ENCODE measurements at places on chromosomes 12 and 14.

DNA sequence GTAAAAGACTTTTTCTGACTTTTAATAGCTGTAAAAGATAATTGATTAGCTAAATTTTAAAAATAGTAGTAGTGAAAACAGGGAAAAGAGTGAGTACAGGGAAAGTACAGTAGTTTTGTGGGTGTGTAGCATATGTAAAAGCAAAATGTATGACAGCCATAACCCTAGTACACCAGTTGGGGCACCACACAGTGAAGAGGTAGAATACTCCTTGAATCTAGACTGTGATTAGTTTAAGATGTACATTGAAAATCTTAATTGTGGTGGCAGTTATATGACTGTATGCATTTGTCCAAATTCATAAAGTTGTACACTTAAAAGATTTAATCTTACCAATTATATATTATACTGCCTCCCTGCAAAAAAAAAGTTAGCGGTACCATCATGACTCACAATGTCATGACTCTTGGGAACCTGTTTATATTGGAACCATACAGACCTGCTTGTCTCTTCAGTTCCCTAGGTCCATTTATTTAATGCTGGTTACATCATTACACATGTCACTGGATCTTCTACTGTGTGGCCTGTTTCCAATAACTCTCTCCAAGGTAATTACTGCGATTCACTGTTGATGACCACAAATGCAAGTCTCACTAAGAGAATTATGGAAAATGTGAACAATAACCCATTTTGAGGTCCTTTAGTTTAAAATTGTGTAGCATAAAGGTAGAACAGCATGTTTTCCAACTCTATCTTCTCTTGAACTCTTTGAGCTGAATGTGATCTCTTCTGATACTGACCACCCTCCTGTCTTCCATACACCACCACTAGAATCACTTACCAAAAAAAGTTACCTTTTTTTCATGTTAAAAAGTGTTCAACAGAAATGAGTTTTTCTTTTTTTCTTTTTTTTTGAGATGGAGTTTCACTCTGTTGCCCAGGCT is 264.2 kb upstream of the AMIGO2 start:
- DNase-seq = no peak

GRCh38 chr14:69711065-69711464 is 55.9 kb upstream of the SRSF5 start:
- DNase-seq = no peak

GRCh38 chr12:92312463-92312964 is 166.9 kb upstream of the BTG1 start:
- DNase-seq = no peak

DNA sequence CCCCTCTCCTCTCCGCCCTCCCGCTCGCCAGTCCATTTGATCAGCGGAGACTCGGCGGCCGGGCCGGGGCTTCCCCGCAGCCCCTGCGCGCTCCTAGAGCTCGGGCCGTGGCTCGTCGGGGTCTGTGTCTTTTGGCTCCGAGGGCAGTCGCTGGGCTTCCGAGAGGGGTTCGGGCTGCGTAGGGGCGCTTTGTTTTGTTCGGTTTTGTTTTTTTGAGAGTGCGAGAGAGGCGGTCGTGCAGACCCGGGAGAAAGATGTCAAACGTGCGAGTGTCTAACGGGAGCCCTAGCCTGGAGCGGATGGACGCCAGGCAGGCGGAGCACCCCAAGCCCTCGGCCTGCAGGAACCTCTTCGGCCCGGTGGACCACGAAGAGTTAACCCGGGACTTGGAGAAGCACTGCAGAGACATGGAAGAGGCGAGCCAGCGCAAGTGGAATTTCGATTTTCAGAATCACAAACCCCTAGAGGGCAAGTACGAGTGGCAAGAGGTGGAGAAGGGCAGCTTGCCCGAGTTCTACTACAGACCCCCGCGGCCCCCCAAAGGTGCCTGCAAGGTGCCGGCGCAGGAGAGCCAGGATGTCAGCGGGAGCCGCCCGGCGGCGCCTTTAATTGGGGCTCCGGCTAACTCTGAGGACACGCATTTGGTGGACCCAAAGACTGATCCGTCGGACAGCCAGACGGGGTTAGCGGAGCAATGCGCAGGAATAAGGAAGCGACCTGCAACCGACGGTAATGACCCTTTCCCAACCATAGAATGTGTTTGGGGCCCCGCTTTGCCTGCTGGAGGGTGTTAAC is 615 bp downstream of the CDKN1B start:
- DNase-seq = no peak

DNA sequence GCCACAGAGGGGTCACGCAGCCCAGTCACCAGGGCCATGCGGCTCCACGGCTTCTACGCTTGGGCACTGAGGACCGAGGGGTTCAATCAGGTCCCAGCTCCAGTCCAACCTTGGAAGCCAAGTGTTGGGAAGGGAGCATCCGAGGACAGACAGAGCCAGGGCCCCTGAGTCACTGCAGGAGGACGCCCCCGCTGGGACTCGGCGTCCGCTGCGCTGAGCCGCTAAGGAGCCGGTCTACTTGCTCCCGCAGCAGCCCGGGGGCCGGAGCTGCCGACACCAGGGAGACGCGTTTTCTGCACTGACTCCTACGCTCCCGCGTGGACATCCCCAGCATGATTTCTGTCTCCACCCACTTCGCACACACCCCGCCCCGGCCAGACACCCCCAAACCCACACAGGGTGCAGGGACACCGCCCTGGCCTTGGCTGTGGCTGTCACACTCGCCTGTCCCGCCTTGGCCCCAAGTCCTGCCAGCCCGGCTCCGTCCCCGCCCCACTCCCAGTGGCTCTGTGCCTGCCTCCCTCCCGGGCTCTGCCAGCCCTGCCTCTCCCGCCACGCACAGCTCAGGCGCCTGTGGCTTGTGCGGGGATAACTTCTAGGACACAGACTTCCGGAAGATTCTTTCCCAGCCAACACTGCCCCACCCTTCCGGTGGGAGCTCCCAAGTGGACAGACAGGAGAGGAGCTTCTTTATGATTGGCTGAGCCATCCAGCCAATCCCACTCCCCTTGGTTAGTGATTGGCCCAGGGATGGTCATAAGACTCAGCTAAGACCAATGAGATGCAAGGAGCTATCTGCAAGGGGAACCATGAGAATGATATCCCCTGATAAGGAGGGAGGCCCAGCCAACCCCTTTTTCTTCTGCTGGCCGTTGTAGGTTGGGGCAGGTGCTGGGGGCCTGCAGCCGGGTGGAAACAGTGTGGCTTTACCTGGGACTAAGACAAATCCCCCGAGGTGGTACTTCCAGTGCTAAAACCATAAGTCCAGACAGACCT is 118.9 kb upstream of the SFSWAP start:
- no peak for DNase-seq

DNA sequence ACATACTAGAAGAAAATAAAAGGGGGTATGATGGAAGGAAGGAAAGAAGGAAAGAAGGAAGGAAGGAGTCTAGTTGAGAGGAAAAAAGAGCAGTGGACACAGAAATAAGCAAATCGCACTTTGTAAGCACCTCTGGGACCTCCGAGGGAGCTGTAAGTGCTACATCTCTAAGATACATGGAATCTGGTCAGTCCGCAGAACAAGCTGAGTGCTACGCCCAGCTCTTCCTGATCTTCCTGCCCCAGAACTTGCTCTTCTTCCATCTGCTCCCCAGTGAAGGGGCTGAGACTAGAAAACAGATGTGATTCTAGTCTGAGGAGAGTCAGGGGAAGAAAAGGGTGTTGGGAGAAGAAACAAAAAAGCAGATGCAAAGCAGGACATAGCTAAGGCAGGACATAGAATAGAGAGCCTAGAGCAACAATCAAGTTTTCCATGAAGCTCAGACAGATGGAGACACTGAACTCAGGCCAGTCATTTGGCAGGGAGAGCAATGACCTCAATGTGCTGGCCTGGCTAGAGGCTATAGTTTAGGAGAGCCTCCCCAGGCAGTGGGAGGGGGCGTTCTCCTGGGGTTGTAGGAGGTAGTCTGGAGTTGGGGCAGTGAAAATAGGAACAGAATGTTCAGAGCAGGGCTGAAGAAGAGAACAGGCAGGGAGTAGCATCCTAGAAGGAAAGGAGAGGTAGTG is 1.7 kb upstream of the MFAP5 start:
- DNase-seq = no peak

GRCh38 chr12:124804011-124804621 is 59.5 kb downstream of the SCARB1 start:
- DNase-seq = no peak

DNA sequence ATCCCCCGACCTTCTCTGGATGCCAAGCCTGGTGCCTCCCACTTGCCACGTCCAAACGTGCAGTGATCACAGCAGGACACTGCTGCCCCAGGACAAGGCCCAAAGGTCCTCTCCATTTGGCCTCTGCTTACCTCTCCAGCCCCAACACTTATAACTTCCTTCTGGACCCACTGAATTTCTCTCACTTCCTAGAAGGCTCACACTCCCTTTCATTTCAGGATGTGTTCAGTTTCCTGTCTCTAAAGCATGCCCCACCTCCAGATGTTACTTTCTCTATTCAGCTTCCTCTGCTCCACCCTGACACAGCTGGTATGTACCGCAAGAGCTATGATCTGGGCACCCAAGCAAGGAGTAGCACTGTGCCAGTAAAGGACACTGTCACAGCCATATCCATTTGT is 33.0 kb downstream of the CDKL1 start:
- DNase-seq = peak; percentile 26

GRCh38 chr12:52007158-52007921 is 594 bp downstream of the TAMALIN start:
- DNase-seq = no peak

DNA sequence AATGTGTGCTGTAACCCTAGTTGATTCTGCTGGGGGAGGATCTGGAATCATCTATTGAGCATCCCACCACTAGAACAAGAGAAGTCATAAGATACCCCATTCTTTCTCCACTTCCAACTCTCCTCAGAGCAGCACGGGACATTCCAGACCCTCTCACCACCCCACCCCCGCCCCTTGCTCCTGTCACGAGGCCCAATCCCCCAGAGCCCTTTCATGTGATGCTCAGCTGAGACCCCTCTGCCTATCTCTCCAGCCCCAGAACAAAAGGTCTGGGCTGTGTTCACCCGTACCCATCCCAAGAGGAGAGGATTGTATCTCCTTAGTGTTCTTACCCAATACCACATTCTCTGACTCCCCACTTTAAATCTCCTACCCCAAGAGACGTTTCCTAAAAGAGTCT is 602 bp downstream of the PMEL start:
- no peak for DNase-seq

Measured in SW 1271 (cell line).